Stimulated activated CD4-positive, alpha-beta T cell treated with anti-CD3 and anti-CD28 coated beads, Interleukin-12 subunit alpha, Interleukin-12 subunit beta, amount 100 ng/mL, for 4 hours (primary cell): ENCODE measurements at places on chromosomes 6 and 20.

DNA sequence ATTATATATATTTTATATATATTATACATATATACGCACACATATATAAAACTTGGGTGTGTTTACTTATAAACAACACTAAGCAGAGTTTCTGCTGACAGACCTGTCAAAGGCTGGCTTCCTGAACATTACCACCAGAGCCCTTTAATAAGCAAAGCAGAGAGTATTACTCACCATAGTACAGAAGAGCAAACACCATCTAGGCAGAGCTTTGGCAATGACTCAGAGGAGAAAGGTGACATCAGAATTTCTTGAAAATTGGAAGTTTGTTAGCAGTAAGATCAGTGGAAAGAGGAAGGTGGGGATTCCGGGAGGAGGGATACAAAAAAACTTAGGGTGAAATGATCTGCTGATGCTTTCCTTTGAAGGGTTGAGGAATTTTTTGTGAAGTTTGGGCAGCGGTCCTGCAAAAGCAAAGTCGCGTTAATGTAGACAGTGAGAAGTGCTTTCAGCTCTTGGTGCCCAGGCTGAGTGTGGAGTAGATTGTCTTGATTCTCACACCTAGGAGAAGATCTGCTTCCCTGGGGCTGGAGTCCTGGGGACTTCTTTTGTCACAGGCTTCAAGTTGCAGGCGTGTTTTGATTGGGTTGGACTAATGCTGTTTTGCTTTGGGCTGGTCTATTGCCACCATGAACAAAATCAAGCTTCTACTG is 109.6 kb upstream of the BACH2 start:
- DNase-seq = no peak

DNA sequence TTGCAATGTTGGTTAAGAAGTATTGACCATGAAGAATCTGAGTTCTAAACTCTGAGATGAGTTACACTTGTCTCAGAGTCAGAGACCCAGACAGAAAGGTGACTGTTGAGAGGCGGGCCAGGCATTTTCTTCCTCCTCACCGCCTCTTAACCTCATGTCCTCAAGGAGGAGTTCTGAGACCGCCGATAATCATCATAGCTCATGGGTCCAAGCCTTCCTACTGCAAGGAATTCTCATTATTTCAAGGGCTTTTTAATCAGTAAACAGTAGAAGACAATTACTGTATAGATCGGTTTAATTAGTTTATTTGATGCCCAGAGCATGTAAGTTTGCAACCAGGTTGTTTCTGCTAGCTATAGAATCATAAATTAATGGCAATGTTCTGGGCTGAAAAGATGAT is 382.4 kb upstream of the MMS22L start:
- no peak for DNase-seq

- no peak for DNase-seq
Measured at GRCh38 chr20:14470977-14471661, 133.7 kb upstream of the FLRT3 start.

- no peak for DNase-seq
Measured at GRCh38 chr6:11497881-11498280, 39.7 kb upstream of the TMEM170B start.

DNA sequence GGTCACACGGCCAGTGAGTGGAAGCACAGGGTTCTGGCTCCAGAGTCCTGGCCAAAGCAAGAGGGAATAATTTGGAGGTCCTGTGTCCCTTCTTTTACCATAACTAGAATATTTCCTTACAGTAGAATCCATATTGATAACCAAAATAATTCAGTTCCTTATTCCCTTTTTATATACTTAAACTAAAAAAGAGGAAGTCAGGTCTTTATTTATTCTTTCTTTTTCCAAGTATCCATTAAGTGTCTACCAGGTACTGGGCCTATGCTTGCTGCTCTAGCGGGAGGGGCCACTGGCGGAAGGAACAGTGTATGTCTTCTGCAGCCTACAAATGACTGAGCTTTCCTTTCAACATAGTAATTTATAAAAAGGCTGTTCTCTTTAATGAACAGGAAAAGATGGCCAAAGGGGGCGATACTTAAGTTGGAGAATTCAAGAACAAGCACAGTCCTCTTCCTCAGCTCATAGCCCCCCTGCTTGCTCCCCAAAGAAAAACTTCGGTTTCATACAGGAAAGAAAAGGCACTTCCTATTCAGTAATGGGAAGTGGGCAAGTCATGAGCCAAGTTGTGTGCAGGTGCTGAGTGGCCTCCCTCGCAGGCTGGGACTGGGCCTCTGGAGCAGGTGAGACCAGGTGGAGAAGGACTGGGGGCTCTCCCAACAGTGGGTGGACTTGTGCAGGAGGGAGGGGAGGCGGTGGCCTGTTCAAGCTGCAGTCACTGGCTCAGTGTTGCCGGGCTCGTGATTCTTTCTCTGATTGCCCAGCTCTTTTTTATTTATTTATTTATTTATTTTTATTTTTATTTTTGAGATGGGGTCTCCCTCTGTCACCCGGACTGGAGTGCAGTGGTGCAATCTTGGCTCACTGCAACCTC is 110.9 kb downstream of the ARMC2 start:
- no peak for DNase-seq

- no peak for DNase-seq
Measured at GRCh38 chr20:1711266-1711665, 53.7 kb upstream of the SIRPG start.

GRCh38 chr6:108565091-108565766 is 4.5 kb downstream of the FOXO3 start:
- DNase-seq = no peak

- DNase-seq = no peak
Measured at GRCh38 chr6:54719131-54719530, 127.4 kb upstream of the FAM83B start.

DNA sequence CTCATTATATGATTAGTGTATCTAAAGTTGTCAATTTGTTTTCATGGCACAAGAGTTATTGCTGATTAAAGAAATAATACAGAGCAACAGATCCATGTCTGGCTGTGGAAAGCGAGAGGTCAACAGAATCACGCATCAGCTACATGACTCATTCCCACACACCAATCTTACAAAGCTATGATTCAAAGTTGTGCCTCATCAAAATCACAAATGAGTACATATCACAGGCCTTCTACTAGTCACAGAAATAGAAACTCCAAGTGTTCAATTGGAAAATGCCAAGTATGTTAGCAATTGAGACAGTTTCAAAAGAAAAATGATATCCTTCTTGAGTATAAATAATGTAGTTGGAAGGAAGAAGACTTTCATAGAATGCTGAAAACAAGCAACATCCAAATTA is 57.8 kb upstream of the NKAIN2 start:
- DNase-seq = no peak

- DNase-seq = no peak
Measured at GRCh38 chr6:160173806-160174527, 52.4 kb downstream of the SLC22A1 start.

GRCh38 chr20:25042531-25043498 is 15.1 kb downstream of the ACSS1 start:
- DNase-seq = peak; percentile 9

- no peak for DNase-seq
Measured at GRCh38 chr6:90445533-90446108, 141.3 kb downstream of the MAP3K7 start.

- DNase-seq = no peak
Measured at GRCh38 chr6:31819871-31820299, 4.5 kb downstream of the HSPA1A start.

DNA sequence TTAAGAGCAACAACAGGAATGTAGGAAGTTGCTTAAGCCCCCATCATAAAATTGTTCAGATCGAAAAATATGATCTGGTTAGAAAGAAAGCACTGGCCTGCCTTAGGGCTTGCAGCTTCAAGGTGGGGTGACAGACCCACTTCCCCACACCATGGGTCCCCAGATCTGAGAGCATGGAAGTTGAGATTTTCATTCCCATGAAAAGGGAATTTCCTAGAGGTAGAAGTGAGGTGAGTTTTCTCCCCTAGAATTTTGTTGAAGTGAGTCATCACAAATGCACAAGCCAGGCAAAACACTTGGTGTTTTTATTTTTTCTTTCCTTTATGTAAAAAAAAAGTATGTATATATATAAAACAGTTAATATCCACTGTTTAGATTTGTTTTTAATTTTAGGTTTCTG is 213.6 kb upstream of the SUPT3H start:
- no peak for DNase-seq

GRCh38 chr6:89993411-89993810 is 99.1 kb downstream of the GJA10 start:
- DNase-seq = no peak

GRCh38 chr6:90463359-90463758 is 123.5 kb downstream of the MAP3K7 start:
- peak; percentile 15 for DNase-seq
